Activated naive CD4-positive, alpha-beta T cell treated with anti-CD3 and anti-CD28 coated beads for 36 hours (primary cell): ENCODE measurements at places on chromosomes 2 and 18. TPM values are rescaled to one million over a fixed set of nuclear protein-coding genes. Genes with fewer than 3 reads are reported as not detected.

Gene PIKFYVE
- total RNA-seq = 22.4 TPM

Gene AFF3
- 1.5 TPM for total RNA-seq

Gene RUFY4
- total RNA-seq = 1.8 TPM

Gene PROKR1
- total RNA-seq = not detected

Gene CRYGC
- total RNA-seq = not detected

Gene NRP2
- total RNA-seq = 2.5 TPM

Gene DPYSL5
- total RNA-seq = 0.07 TPM

Gene SFXN5
- total RNA-seq = 6.8 TPM

Gene RIT2
- not detected for total RNA-seq

Gene SRD5A2
- not detected for total RNA-seq

Gene HOXD12
- total RNA-seq = not detected

Gene DUSP28
- 5.1 TPM for total RNA-seq

Gene CAPG
- total RNA-seq = 10.2 TPM

Gene DSC3
- total RNA-seq = not detected

Gene MAPK4
- total RNA-seq = not detected

Gene VPS4B
- 30.1 TPM for total RNA-seq

Gene SNED1
- 0.35 TPM for total RNA-seq

Gene PROM2
- 0.45 TPM for total RNA-seq

Gene TEKT4
- total RNA-seq = not detected

Gene CD226
- 19.4 TPM for total RNA-seq
